Frontal cortex (tissue), 4 donors: ENCODE measurements at places on chromosomes 1 and 21. TPM values are rescaled to one million over a fixed set of nuclear protein-coding genes. Genes with fewer than 3 reads are reported as not detected.

Gene SLC1A7
- not detected for total RNA-seq

Gene ANGPTL3
- total RNA-seq = not detected

Gene LAMC2
- total RNA-seq = 2.0 TPM

Gene NOTCH2
- total RNA-seq = 21.2 TPM

Gene RPE65
- total RNA-seq = 0.41 TPM

Gene IGSF21
- total RNA-seq = 31.0 TPM

Gene FMN2
- 60.7 TPM for total RNA-seq

Gene PADI1
- total RNA-seq = not detected

Gene DCST1
- total RNA-seq = not detected

Gene LAX1
- total RNA-seq = not detected

Gene AMY1C
- total RNA-seq = not detected

Gene SLC45A3
- total RNA-seq = 2.0 TPM

Gene NFASC
- 27.3 TPM for total RNA-seq

Gene TMCO1
- 55.4 TPM for total RNA-seq

Gene NUP133
- 65.6 TPM for total RNA-seq

Gene LEMD1
- 2.4 TPM for total RNA-seq

Gene PLA2G2D
- total RNA-seq = not detected

Gene CD34
- 0.82 TPM for total RNA-seq

Gene IRF6
- 0.41 TPM for total RNA-seq

Gene VSIG8
- total RNA-seq = not detected

Gene USP21
- 8.2 TPM for total RNA-seq

Gene GUCA2A
- not detected for total RNA-seq

Gene FMO3
- total RNA-seq = not detected

Gene KRTAP12-3
- not detected for total RNA-seq

Gene CLEC20A
- total RNA-seq = not detected

Gene APOBEC4
- not detected for total RNA-seq

Gene C4BPA
- total RNA-seq = not detected
